ENCODE measurements at places on chromosomes 11 and 22.

GRCh38 chr11:119406005-119406404 lies 17.0 kb downstream of the THY1 start:
- no peak for DNase-seq

- DNase-seq = no peak
These were observed 1525.6 kb upstream of the RAG2 start for GRCh38 chr11:38123673-38124072.

GRCh38 chr22:40477683-40478337 lies 107.4 kb downstream of the SGSM3 start:
- no peak for DNase-seq

DNA sequence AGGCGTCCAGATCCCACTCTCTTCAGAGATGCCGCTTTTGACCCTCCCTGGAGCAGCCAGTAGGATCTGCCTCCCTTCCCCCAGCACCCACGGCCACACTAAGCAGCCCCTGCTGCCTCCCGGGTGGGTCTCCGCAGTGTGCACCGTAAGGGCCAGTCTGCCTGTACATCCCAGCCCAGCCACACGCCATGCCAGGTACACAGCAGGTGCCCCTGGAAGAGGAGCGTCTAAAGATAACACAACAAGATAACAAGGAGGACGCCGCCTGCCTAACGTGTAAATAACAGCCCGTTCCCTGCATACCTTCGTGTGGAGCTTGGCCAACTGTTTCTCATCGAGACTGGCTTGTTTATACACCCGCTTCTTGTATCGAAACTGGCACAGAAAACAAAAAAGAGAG lies 139.4 kb downstream of the SHANK2 start:
- no peak for DNase-seq

GRCh38 chr11:57330029-57330428 lies 5.3 kb upstream of the TNKS1BP1 start:
- no peak for DNase-seq

DNA sequence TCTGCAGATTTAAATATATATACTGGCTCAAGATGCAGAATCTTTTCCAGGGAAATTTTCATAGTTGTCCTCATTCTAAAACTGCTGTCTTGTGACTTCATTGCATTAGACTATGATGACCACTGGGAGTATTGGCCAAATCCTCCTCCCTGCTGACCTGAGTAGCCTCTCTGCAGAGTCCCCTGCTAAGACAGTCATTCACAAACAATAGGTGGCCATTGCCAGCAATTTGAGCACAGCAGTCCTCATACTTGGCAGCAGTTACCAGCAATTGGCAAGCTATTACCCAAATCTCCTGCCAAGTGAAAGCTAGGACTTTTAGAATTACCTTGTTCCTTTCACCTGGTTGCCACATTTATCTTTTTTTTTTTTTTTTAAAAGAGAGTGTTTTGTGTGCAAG lies 325.8 kb downstream of the FAT3 start:
- DNase-seq = no peak

DNA sequence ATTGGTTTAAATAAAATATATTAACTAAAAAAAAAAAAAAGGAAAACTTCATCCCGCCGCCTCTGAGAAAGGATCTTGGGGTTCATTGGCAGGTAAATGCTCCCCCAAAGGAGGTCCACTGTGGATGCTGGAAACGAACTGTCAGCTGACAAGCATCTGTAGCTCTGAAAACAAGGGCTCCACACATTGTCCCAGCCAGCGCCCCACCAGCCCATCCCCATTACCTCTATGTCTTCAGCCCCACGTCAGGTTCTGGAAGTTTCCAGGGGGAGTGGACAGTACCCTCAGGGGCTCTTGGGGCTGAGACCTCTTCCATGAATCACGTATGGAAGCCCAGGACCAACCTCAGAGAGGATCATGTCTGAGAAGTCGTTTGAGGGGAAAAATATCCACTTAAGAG lies 66.4 kb upstream of the WNT7B start:
- DNase-seq = no peak

DNA sequence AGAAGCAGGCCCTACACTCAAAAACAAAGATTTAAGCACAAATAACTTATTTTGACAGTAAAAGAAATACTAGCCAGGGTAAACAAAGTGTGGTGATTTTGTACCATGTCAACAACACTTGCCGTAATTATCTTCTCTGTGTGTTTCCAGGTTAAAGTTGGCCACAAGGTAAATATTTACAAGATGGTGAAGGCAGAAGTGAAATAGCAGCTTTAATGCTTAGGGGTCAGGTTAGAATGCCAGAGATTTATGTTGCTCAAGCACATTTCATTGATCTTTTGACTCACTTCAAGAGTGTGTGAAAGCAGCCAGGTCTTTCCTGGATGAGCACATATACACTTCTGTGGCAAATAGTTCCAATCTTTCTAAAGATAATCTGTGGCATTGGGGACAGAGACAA lies 270.2 kb upstream of the LUZP2 start:
- DNase-seq = no peak

GRCh38 chr11:48066881-48067800 lies 86.8 kb downstream of the PTPRJ start:
- DNase-seq = no peak

- no peak for DNase-seq
These were observed 10.1 kb upstream of the OR4A15 start for GRCh38 chr11:55357560-55358184.

DNA sequence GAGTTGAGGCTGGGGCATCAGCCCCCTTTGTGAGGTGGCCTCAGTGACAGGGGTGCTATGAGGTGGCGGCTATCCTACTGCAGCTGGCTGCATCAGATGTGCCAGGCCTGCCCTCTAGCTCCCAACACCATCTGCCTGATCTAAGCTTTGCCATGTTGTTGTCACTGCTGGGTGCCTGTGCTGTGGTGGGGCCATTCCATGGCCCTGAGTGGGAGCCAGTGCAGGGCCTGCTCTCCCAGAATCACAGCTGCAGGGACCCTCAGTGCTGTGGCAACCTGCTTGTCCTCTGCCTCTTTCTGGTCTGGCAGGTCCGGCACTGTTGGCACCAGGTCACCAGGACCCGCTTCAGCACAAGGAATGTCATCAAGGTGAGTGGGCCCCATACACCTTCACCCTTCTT lies 1.8 kb upstream of the SNU13 start:
- DNase-seq = no peak

DNA sequence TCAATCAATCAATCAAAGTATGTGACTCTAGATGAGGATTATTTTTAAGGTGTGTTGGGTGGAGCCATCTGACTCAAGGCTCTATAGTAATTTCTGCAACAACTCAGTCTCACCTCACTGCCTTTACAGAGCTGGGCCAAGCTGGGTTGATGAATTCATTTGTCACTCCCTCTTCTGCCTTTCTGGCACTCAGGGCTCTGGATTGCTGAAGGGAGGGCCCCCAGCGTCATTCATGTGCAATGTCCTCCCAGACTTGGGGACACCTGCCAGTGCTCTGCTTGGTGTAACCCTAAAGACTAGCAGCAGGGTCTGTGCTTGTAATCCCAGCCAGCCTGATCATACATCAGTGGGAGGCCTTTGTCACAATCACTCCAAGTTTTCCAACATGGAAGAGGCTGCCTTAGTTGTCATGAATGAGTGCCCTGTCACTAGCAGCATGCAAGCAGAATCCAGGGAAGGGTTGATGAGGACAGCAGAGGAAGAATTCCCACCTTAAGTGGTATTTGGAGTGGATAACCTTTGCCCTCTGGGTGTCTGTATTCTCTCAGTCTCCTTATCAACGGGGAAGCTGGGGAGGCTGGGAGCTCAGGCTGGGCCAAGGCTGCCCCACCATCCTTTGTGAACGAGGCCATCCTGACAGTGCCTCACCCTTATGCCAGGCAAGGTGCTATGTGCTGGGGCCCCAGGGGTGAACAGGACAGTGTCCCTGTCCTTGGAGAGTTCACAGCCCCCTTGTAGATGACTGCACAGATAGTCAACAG lies 2.0 kb upstream of the TP53I11 start:
- DNase-seq = no peak
